ENCODE measurements at places on chromosomes 2 and 18. TPM values are rescaled to one million over a fixed set of nuclear protein-coding genes. Genes with fewer than 3 reads are reported as not detected.

GRCh38 chr2:31241625-31242270 lies 7.8 kb downstream of the EHD3 start:
- peak; percentile 6 for DNase-seq

DNA sequence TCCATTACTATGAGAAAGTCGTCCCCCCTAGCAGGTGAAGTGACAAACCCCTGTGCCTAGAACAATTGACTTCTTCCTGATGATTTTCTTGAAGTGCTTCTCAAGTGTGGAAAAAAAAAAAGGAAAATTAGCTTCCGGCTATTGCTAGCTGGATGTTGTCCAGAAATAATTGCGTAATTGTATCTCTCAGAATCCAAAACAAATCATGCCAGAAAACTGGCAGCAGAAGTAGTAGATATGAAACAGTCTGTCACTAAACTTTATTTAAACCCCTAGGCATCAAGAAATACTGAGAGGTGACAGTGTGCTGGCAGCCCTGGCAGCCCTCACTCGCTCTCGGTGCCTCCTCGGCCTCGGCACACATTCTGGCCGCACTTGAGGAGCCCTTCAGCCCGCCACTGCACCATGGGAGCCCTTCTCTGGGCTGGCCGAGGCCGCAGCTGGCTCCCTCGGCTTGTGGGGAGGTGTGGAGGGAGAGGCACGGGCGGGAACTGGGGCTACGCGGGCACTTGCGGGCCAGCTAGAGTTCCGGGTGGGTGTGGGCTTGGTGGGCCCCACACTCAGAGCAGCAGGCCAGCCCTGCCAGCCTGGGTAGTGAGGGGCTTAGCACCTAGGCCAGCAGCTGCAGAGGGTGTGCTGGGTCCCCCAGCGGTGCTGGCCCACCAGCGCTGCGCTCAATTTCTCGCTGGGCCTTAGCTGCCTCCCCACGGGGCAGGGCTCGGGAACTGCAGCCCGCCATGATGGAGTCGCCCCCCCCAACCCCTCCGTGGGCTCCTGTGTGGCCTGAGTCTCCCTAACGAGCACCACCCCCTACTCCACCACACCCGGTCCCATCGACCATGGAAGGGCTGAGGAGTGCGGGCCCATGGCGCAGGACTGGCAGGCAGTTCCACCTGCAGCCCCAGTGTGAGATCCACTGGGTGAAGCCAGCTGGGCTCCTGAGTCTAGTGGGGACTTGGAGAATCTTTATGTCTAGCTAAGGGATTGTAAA lies 80.5 kb upstream of the ABCA12 start:
- no peak for DNase-seq

- no peak for DNase-seq
Observed at GRCh38 chr2:149901231-149901859, 313.8 kb upstream of the MMADHC start.

GRCh38 chr2:217404236-217404760 lies 544.4 kb upstream of the TNP1 start:
- DNase-seq: no peak

- DNase-seq: no peak
Observed at GRCh38 chr2:233352141-233352842, 2.0 kb upstream of the DGKD start.

DNA sequence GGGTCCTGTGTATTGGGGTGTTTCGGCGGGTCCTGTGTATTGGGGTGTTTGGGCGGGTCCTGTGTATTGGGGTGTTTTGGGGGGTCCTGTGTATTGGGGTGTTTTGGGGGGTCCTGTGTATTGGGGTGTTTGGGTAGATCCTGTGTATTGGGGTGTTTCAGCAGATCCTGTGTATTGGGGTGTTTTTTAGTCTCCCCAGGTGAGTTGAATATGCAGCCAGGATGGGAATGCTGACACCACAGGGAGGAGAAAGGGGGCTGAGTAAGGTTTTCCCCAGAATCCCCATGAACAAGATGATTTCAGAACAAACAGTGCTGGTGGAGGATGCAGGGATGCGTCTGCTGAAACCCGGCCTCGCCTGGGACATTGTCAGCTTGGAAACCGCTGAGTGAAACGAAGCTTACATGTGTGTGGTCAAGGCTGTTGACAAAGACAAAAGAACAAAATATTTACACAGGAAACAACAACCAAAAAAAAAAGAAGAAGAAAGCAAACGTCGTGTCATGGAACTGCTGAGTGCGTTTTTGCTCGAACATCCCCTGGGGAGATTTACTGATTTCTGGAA lies 88.5 kb upstream of the ODC1 start:
- DNase-seq: peak; percentile 41

GRCh38 chr18:46169464-46169941 lies 65.3 kb downstream of the HAUS1 start:
- peak; percentile 94 for DNase-seq

GRCh38 chr18:35917043-35917442 lies 55.4 kb upstream of the RMP24 start:
- no peak for DNase-seq

GRCh38 chr2:1613731-1614354 lies 130.5 kb downstream of the PXDN start:
- peak; percentile 90 for DNase-seq

DNA sequence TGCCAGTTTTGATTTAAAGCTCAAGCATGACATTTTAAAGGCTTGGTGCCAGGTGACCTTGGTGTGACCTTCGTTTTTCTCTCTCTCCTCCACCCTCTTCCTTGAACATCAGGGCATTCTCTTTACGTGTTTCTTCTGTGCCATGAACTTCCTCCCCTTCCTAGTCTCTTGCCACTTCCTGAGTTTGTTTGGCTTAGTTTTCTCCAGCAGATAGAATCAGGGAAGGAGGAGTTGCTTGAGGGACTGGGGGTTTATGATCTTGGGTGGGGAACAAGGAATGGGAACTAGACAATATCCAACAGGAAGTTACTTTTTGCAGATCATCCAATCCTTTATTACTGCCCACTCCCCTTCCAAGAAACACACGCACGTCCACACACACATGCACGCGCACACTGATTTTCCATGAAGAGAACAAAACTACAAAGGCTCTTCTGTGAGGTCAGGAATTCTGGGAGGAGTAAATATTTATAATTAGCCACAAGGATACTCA lies 210.6 kb upstream of the EPAS1 start:
- no peak for DNase-seq

- DNase-seq: peak; percentile 76
Observed at GRCh38 chr2:214019229-214019972, 391.5 kb upstream of the VWC2L start.

DNA sequence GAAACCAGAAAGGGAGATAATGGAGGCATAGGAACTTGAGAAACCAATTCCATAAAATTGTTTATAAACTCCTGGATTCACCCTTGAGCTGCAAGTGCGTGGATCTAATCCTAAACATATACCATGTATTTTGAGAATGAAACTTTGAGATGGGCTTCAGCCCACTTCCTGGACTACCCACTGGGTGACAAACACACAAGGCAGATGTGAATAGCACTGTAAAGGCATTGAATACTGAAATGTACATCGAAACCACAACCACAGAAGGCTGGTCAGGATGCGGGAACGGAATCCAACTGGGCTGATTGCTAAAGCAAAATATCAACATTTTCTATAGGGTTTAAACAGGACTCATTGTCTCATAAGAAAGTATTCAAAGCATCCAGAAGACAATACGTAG lies 228.5 kb upstream of the ZEB2 start:
- DNase-seq: no peak

GRCh38 chr2:217916504-217917254 lies 86.1 kb downstream of the TNS1 start:
- no peak for DNase-seq

DNA sequence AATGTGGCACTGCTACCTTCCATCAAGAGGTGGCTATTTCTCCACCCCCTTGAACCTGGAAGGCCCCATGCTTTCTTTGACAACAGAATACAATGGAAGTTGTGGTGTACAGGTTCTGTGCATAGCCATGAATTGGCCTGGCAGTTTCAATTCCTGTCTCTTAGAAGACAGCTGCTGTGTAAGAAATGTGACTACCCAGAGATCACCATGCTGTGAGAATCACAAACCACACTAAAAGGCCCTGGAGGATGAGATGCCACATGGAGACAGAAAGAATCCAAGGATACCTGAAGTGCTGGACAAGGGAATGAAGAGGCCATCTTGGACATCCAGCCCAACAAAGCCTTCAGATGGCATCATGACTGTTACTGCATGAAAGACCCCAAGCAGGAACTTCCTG lies 47.7 kb upstream of the EHBP1 start:
- DNase-seq: no peak

DNA sequence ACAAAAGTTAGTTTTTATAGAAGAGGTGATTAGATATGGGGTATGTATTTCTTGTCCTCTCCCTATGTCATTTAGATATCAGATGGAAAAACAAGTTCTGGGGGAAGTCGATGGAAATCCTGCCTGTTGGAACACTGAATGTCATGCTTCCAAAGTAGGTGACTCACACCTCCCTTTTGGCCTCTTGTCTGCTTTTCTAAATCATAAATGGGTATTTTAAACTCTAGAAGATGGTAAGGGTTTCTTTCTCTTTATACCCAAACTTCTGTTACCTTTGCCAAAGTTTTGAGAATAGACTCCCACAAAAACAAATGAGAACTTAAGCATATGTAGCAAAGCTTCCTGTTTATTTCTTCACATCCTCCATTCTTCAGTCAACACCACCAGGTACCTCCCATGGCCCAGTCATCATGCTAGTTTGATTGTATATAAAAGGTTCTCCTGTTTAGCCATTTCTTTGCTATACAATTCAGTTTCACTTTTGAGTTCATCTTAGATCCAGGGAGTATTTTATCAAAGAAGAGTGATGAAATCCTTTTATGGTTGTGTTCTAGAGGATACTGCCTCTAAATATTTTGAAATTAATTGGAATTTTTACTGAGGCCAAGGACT lies 63.9 kb downstream of the PRKRA start:
- no peak for DNase-seq

- DNase-seq: no peak
Observed at GRCh38 chr18:9240270-9240669, 94.3 kb upstream of the TWSG1 start.

The CCL20 gene
- total RNA-seq: 1.2 TPM

Data from osteoblast (primary cell).